ENCODE measurements at places on chromosomes 4 and X.
A peak's percentile ranks its signal among the peaks of the same experiment; 100 is the strongest.

DNA sequence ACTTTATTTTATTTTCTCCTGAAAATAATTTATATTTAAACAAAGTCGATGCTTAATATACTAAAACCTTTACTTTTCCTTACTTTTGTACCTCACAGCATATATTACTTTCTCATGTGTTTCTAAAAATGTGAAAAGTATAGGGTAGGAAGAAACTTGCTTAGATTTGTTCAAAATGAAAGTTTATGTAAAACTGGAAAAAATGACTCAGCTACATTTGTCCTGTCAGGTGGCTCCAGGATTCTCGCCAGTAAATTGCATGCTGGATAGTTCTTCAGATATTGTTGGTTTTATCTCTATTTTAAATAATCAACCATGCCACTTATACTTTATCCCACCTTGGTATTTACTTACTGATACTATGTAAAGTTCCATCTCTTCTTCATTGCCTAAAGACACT lies 159.2 kb upstream of the NDST4 start:
- DNase-seq: no peak

DNA sequence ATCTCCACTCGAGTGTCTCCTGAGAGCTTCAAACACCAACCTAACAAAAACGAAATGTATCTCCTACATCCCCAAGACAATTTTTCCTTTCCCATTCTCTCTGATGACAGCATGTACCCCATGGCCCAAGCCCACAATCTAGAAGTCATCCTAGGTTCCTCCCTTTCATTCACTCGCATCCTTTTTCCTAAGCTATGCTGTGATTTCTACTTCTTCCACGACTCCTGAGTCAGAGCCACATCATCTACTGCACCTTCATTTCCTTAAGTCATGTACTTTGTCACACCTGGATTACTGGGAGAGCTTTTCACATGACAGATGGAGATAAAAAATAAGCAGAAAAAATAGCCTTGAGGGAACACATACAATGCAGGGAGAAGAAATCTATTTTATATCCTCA lies 20.1 kb downstream of the C4orf36 start:
- no peak for DNase-seq

DNA sequence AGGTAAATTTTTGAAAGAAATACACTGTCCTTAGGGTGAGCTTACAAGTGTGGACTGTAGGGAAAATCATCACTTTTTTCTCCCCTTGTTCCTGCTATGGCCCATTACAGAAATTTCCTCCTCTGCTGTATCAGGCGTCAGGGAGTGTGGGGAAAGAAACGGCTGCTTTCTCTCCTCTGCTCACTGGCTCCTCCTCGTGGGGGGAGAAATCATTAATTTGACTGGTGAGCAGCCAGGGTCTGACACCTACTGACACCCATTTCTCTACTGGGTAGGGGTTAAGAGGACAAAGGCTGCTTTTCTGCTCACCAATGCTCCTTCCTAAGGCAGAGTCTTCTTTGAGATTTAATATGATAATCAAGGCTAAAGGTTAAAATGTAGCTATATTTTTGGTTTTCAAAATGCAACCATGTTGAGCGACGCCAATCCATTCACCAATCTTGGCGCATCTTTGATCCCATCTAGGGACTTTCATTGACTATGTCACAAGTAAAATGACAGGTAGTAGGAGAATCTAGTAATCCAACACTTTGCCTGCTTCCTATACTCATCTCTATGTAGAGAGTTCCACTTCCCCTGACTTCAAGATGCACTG lies 25.1 kb downstream of the SETD7 start:
- DNase-seq: peak; percentile 71

DNA sequence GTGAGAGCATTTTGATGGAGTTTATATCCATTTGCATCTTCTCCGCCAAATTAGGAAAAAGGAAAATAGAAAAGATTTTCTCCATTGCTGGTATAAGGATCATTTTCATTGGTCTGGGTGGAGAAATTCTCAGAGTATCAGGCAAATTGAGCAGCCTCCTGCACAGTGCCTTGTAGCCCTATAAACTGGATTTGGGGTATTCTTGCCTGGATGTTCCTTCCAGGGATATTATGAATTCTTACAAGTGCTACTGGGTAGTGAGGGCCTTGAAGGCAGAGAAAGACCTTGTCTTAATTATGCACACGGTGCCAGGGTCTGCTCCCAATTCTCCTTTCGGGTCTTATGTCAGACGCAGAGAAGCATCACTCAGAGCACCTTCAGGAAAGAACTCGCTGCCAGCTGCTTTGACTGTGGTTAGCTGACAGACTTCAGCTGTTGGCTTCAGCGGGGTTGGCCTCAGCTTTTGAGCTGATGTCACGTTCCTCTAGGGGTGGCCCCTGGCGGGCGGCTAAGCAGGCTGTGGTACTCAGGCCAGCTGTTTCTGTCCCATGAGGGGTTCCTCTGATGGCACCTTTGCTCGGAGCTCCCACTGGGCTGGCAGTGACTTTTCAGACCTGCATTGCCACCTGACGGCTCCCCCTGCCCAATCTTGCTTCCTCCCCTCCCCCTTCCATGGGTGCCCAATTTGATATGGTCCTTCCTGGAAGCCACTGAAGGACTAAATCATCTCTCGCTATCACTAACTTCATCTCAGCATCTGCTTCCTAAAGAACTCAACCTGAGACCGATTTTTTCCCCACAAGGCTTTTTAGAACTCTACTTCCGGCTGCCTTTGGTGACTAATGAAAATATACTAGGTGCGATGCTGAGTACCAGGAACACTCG lies 519.5 kb downstream of the BCOR start:
- DNase-seq: no peak

DNA sequence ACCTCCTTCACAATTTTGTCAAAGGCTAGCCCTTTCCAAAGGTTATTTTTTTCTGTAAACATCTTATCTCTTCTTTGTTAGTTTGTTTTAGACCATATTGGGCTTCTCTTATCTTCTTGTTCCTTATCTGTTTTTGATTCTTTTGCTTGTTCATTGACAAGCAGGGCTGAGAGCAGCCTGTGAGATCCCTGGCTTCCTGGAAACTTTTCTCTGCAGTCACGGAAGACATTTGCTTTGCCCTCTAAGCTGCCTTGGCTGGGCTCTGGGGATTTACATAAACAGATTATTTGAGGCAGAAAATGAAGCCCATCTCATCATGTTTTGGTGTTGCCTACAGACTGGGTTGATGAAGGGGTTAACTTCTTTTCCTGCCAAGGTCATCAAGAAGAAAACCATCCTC lies 157.4 kb upstream of the AMOT start:
- DNase-seq: peak; percentile 11

GRCh38 chrX:133171962-133172708 lies 46.0 kb downstream of the TFDP3 start:
- DNase-seq: peak; percentile 16

GRCh38 chr4:78222575-78223186 lies 165.6 kb downstream of the FRAS1 start:
- peak; percentile 69 for DNase-seq

Measured in neural progenitor cell (in vitro differentiated cells).